ENCODE measurements at places on chromosomes 6 and 20. TPM values are rescaled to one million over a fixed set of nuclear protein-coding genes. Genes with fewer than 3 reads are reported as not detected.

DNA sequence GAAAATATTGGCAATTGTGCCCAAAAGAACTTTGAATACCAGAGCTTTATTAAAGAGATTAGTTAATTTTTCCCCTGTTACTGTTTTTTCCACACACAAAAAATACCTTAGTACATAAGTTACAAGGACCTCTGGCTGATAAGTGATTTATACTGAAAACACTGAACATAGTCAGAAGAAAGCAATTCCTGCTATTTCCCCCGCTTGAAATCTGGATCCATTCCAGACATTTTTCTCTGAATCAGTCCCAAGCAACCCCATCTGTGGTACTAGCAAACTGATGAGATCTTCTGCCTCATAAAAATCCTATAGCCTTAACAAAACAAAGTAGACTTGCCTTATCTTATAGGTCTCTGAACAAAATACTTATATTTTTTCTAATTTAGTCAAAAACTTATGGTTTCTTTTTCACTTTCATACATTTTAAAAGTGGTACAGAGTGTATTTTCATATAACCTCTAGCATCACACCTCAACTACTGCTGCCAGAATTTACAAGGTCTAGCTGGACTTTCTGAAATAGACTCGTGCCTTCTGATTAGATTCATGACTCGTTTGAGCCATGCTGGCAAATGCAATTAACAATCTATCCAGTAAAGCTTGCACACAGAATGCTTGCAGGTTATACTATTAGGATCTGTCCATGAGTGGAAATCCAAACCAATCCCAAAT is 111.9 kb downstream of the TBX18 start:
- DNase-seq, result peak; percentile 78

BPIFB2 gene
- total RNA-seq, result not detected

NOTCH4 gene
- 0.38 TPM for total RNA-seq

DNA sequence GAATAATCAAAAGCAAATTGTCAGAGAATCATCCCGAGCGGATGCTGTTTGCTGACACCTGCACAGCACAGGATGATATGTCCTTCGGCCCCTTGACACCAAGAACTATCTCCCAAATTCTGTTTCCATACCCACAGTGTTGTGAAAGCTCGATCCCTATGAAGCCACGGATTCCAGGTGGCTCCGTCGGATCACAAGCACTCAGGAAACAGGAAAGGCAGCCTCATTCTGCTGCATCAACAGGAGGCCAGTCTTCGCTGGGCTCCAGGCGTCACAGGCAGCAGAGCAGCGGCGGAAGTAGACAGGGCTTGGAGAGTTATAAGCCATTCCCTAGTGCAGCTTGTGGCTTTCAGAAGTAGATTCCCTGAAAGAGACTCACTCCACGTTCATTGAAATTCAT is 342.3 kb downstream of the C6orf118 start:
- DNase-seq, result no peak

- no peak for DNase-seq
Measured at GRCh38 chr20:55667955-55668354, 337.4 kb downstream of the CBLN4 start.

DNA sequence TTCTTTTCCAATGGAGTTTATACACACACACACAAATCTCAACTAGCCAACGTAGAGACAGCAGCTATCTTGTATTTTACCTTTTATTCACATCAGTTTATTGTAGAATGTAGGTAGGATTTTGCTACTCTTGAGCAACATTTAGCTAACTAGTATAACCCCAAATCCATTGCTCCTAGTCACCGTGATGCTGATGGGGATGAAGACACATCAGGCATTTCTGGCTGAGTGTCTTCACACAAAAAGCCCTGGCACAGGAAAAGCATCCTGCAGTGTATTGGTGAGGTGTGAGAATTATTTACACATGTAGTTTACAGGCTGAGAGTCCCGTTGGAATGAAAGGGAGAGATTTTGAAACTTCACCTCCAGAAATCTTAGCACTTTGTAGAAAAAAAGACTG is 65.9 kb upstream of the FBXL4 start:
- DNase-seq, result no peak

DNA sequence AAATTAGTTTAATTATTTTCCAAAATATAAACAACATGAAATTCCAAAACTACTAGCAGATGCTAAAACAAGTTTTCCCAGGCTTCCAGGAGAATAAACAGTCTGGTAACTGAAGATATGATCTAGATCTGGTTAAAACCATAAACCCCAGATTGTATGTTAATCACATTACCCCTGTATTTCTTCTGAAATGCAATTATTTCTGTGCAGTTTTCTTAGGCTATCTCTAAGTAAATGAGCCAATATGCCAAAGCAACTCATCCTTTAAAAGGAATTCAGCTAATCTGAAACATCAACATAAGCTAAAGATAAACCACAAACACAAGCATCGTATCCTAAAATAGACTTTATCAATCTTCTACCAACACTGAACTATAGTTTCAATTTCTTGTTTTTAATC is 44.6 kb upstream of the SENP6 start:
- no peak for DNase-seq

- no peak for DNase-seq
Measured at GRCh38 chr6:161829291-161829729, 555.4 kb upstream of the AGPAT4 start.

GRCh38 chr6:22956029-22956681 is 386.8 kb downstream of the HDGFL1 start:
- no peak for DNase-seq

DNA sequence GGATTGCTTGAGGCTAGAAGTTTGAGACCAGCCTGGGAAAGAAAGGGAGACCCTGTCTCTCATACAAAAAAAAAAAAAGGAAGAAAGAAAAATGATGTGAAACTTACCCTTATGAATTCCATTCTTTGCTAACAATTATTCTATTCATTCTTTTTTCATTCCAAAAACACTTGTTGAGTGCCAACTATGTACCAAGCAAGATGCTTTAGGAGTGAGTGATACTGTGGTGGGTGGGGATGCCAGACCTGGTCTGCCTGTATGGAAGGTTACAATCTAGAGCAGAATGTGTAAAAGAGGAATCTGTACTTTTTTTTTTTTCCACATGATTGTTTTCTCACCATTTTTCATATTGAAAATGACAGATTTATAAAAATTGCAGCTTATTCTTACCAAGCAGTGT is 73.8 kb upstream of the TULP1 start:
- no peak for DNase-seq

TRDN gene
- not detected for total RNA-seq

DNA sequence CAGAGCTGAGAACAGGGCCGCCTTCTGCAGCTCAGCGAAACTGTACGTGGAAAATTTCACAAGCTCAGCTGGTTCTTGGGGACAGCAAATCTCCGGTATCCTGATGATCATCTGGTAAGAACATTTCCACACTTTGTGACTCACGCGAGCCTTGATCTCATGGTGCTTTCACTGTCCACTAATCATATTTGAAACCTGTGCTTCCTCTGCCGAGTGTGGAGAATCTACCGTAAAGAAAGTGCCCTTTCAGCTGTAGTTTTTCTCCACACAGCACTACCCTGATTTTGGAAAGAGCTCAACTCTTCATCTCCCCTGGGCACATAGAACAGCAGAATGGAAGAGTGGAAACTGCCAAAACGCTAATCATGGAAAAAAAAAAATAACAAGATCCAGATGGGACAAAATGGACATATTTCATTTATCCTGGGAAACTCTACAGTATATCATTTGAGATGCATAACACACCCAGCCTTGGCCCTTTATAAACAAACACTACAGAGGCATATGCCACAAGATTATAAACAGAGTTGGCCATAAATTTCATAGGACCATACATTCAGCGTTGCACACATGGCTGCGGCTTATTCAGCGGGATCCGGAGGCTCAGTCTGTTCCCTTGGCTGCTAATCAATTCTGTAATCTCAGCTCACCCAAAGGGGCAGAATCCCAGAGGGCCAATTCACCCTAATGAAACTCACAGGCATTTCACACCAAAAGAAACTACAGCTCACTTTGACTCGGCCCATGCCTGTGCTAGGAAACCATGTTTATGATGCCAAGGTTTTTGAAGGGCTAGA is 434.5 kb downstream of the HDGFL1 start:
- no peak for DNase-seq

GRCh38 chr20:16271450-16271849 is 301.8 kb downstream of the KIF16B start:
- DNase-seq, result no peak

GRCh38 chr6:32764048-32764447 is 716 bp upstream of the HLA-DQB2 start:
- DNase-seq, result no peak

DNA sequence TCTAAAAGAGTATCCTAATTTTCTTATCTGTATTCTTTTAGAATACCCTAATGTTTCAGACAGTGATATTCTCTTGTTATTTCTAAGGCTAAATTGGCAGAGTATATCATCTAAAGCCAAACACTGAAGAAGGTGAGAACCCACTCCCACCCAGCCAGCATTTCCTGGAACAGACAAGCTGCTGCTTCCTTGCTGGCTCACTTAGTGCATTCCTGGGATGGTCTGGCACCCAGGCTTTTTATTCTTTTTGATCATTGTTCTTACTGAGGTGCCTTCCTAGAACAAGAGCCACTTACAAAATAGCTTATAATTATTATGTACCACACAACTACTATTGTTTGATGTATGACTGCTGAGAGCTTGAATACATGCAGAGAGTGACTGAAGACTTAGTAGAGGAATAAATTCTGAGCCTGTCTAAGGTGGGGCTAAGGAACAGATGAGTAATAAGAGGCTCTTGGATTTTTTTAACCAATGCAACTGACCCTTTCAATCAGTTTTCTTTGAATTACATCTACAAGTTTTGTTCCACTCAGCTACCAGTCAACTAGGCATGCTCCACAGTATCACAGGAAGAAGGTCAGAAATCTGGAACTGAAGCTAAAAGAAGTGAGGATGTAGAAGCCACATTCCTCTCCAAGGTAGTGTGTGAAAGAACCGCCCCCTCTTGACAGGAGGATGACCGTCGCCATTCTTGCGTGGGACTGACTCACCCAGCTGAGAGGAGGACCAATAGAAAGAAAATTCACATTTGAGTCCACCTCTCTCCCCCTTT is 30.1 kb downstream of the PRPH2 start:
- DNase-seq, result peak; percentile 83

DNA sequence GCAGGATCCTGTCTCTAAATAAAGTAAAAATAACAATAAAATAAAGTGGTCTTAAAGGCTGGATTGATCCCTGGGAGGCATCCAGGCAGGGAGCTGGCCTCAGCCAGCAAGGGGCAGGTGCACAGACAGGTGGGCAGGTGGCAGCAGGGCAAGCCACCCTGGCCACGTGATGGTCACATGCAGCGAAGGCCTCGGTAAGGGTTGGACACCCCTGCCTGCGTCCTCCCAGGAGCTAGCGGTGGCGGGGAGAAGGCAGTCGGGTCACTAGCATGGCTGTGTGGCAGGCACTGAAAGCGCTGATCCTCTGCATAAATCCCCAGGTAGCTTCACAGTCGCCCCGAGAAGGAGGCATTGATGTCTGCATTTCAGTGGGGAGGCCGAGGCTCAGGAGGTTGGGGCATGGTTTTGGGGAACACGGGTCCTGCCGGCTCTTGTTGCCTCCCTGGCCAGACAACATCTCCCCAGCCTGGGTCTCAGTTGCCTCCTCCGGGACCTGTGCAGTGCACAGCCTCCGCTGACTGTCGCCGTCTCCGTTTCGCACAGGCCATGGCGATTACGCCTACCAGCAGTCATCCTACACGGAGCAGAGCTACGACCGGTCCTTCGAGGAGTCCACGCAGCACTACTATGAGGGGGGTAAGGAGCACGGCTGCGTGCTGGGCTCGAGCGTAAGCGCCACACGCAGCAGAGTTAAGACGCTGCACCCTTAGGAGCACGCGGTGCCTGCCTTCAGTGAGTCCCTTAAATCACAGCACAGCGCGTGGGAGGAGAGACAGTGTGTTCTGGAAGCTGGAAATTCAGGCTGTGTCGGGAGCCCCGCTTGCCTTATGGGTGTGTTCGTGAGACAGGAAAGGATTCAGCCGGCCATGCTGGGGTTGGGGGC is 17.7 kb upstream of the MTG2 start:
- DNase-seq, result no peak

DNA sequence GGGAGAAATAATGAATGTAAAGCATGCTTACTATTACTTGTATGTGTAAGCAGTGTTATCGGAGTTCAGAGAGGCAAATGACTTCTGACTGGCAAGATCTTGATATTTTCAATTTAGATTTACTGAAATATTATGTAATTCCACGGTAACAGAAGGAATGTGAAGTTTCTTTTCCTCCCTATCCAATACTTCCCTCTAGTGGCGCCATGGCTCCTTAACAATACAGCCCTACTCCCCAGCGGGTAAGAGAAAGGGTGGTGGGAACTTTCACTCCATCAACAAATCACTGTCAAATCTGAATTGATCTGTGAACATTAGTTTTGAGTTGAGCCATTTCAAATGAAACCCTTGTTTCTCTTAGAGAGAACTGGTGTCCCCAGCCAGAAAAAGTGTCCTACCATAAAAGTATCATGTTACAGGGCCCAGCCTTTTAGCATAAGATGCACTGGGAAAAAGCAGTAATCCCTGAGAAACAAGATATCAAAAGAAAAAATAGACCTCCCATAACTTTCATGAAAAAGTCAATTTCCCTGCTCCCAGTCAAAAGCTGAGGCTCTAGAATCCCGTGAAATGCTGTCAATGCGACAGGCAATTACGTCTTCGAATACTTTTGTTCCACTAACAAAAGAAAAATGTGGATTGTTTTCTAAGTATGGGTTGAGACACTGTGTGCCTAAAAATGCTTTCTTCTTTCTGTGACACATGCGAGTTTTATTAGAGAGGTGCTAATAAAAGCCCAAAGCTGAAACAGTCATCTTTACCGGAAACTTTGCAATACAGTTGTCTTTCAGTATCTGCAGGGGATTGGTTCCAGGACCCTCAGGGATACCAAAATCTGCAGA is 12.9 kb downstream of the COX7A2 start:
- peak; percentile 52 for DNase-seq

OR2H2 gene
- total RNA-seq, result not detected

- no peak for DNase-seq
Measured at GRCh38 chr6:10968776-10969175, 75.3 kb downstream of the ELOVL2 start.

IFT52 gene
- 23.8 TPM for total RNA-seq

DNA sequence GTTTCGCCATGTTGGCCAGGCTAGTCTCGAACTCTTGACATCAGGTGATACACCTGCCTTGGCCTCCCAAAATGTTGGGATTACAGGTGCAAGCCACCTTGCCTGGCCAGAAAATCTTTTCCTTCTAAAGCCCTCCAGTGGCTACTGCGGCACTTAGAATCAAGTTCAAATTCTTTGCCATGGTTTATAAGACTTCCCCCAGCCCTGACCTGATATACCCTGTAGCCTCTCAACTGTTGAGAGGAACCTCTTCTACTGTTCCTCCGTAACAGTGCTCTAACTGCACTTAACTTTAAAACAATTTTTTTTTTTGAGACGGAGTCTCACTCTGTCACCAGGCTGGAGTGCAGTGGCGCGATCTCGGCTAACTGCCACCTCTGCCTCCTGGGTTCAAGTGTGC is 235.6 kb downstream of the BCAS1 start:
- DNase-seq, result no peak

GRCh38 chr6:7976485-7977056 is 66.0 kb upstream of the TXNDC5 start:
- no peak for DNase-seq

CCDC167 gene
- total RNA-seq, result 29.7 TPM

DNA sequence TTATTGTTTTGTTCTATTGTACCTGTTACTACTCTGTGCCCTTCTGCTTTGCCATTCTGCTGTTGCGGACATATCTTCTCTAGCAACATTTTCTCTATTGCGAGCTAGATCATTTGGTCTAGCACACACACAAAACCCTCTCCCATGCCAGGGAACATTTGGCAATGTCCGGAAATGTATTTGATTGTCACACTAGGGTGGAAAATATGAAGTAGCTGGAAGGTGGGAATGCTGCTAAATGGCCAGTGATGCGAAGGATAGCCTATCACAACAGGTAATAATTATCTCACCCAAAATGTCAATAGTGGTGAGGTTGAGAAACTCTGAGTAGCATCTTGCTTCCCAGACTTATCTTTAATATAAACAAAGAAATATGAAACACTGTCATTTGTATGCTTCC is 331.9 kb downstream of the HTR1B start:
- DNase-seq, result no peak
